Muscle of arm (tissue), 14 donors: ENCODE measurements at places on chromosomes 1 and 21.

GRCh38 chr1:3633344-3634058 lies 8.7 kb downstream of the TPRG1L start:
- no peak for DNase-seq

DNA sequence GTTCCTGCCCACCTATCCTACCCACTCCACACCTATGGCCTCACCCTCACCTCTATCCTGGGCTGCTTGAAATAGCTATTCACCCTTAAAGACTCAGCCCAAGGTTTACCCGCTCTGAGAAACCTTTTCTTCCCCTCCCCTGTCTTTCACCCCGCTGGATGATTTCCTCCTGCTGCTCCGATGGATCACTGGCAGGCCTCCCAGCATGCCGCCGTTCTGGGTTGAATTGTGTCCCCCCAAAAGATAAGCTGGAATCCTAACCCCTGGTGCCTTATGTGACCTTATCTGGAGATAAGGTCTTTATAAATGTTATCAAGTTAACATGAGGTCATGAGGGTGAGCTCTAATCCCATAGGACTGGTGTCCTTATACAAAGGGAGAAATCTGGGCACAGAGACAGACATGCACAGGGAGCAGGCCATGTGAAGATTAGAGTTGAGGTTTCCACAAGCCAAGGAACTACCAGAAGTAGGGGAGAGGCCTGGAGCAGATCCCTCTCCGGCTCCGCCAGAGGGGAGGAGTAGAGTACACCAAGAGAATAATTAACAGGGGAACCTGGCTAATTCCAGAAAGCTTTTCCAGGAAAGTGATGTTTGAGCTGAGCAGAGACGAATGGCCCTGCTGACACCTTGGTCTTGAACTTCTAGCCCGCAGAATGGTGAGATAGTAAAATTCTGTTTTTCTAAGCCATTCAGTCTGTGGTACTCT lies 110.0 kb upstream of the SERBP1 start:
- DNase-seq = no peak

DNA sequence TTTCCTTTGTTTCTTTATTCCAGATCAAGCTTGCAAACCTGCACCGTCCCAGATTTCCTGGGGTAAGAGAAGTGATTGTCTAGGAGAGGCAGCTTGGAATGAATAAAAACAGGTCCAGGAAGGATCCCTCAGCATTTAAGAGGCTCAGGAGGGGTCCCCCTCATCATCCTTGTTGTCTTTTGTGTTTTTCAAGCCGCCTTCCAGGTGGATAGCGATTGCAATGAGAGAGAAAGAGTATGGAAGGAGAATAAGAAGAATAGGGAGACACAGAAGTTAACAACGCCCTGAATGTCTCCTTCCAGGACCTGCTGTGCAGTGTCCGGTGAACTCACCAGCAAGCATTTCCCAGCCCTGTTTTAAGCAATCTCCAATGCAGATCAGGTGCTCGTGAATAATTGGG lies 8.5 kb downstream of the ERG start:
- DNase-seq = no peak

GRCh38 chr1:71641903-71642302 lies 561.1 kb upstream of the ZRANB2 start:
- DNase-seq = no peak

DNA sequence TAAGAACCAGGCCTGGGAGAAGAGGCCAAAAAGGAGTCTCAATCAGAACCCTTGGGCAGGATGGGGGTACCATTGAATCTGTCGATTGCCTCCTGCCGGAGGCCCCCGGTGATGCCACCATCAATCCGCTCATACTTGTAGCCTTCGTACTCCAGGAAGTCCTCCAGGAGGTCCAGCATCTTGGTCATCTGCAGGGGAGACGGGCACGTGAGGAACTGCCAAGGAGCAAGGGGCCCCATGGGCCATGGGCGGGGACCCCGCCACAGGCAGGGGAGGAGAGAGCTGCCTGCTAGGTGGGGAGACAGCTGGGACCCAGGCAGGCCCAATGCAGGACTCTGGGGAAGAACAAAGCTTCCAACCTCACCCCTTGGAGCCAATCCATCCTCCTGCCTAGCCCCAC lies 48.6 kb downstream of the CHD5 start:
- DNase-seq = no peak

GRCh38 chr1:230809256-230809990 lies 58.9 kb downstream of the C1orf198 start:
- DNase-seq = no peak

DNA sequence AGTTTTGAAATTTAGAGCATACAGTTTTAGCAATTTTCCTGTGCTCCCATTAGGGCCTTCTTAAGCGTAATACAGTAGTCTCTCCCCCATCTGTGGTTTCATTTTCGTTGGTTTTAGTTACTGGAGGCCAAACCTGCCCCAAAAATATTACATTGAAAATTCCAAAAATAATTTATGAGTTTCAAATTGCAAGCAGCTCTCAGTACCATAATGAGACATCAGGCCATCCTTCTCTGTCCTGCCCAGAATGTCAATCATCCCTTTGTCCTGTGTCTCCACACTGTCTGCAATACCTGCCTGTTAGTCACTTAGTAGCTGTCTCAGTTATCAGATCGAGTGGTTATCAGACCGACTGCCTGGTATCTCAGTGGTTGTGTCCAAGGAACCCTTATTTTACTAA lies 45.4 kb downstream of the ADSS2 start:
- no peak for DNase-seq

GRCh38 chr1:216890871-216891270 lies 167.6 kb upstream of the ESRRG start:
- DNase-seq = no peak

GRCh38 chr1:150161747-150162581 lies 12.2 kb downstream of the PLEKHO1 start:
- DNase-seq = no peak

GRCh38 chr1:81549588-81550127 lies 251.1 kb upstream of the ADGRL2 start:
- no peak for DNase-seq

- DNase-seq = no peak
Observed at GRCh38 chr1:77342745-77343144, 60.9 kb downstream of the AK5 start.

- DNase-seq = no peak
Observed at GRCh38 chr21:35138665-35139381, 89.7 kb upstream of the RUNX1 start.

- DNase-seq = no peak
Observed at GRCh38 chr1:68197891-68198290, 34.4 kb downstream of the WLS start.

- no peak for DNase-seq
Observed at GRCh38 chr1:55211863-55212262, 3.3 kb downstream of the USP24 start.

- no peak for DNase-seq
Observed at GRCh38 chr1:6354659-6355317, 38.8 kb downstream of the ACOT7 start.

GRCh38 chr1:167460836-167461235 lies 57.5 kb downstream of the CD247 start:
- no peak for DNase-seq

GRCh38 chr1:150553392-150554085 lies 4.3 kb downstream of the ADAMTSL4 start:
- no peak for DNase-seq

DNA sequence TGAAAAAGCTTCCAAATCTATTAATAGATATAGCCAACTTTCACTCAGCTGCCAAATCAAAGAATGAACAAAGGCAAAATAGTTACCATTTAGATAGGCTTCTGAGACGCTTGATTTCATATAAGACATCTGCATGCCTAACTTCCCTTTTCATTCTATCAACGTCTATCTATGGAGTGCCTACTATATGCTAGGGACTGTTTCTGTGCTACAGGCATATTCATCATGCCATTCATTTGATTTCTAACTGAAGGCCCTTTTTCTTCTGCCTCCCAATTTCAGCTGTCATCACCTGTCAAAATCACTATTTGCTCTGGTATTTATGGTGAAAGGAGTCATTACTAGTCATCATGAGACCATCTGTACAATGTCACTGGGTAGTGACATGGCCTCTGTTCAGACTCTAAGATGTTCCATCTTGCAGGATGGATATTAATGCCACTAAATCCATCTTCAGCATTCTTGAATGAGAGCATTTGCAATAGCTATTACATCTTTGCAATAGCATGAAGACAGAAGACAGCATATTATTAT lies 4.3 kb upstream of the KRTAP13-1 start:
- no peak for DNase-seq

DNA sequence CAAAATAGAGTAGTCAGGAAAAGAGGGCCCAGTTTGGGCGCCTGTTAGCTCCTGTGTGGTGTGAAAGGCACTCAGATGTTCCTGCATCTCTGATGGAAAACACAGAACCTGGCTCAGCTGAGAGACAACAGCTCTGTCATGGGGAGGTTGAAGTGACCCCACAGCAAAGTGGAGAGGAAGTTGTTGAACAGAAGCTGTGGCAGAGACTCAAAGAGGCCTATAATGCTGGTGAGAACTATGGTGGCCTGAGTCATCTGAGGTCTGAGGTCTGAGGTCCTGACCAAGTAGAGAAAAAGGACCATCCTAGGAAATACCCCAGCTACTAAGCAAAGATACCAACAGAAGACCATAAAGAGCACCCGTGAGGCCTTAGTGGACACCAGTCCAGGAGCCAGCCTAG lies 45.6 kb upstream of the JAK1 start:
- no peak for DNase-seq

GRCh38 chr1:183419399-183419798 lies 1.2 kb upstream of the NMNAT2 start:
- DNase-seq = no peak

GRCh38 chr1:59162665-59163064 lies 134.2 kb upstream of the FGGY start:
- no peak for DNase-seq

DNA sequence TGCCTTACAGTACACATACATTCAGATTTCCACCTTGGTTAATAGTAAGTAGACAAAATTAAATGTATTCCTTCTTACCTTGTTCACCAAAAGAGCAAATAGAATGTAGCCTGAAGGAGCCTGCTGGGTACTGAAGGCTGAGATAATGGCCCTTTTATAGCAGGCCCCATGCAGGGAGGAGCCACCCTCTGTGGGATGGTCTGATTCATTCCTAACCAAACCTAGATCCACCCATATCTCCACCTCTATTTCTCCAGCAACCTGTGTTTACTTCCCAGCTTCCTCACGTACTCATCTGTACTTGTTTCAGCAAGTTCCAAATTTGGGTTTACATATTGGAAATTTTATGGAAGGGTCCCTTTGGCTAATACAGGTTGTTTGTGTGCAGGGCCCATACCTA lies at the start of gene FLG:
TSS of gene FLG (minus strand) at position 129 of the 400 bp plus-strand sequence. CDS start 9,783 bp downstream, outside the sequence.
- no peak for DNase-seq

- peak; percentile 88 for DNase-seq
Observed at GRCh38 chr1:40315239-40315794, 1.8 kb downstream of the COL9A2 start.

- no peak for DNase-seq
Observed at GRCh38 chr1:30899577-30900389, 8.8 kb downstream of the SDC3 start.

DNA sequence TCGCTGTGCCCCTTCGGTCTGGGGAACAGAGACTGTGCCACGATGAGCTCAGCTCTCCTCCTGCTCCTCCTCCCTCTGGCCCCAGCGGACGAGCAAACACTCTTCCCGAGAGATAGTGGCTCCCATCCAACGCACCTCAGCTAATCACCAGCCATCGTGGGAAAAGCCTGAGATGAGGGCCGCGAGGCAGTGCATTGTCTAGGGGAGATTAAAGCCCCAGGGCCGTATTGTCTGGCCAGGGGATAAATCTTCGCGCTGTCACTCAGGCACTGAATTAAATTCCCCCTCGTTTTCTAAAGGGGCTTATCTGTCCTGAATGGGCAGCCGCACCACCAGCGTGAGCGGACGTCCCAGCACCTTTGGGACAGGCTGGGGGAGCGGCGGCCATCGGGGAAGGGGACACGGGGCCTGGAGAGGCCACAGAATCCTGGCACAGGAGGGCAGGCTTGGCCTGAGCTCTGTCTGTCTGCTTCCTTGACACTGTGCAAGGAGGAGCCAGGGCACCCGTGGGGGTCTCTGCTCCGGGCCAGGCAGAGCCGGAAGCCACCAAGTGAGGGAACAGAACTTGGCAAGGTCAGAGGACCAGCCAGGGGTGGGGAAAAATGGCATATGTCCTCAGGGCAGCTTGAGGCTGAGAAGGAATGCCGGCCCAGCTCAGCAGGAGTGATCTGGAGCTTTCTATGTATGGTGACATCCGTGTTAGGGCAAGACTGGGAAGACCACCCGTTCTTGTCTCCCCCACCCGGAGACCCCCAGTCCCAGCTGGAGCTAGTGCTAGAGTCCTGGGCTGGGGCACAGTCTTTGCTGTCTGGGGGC lies 32.3 kb downstream of the PRDM16 start:
- DNase-seq = no peak

- peak; percentile 77 for DNase-seq
Observed at GRCh38 chr1:227946624-227947385, 927 bp downstream of the WNT9A start.

GRCh38 chr1:9676815-9677393 lies 25.4 kb downstream of the PIK3CD start:
- DNase-seq = no peak

- DNase-seq = no peak
Observed at GRCh38 chr1:64942118-64942517, 24.2 kb downstream of the JAK1 start.

- no peak for DNase-seq
Observed at GRCh38 chr1:244445320-244446181, 6.2 kb downstream of the ADSS2 start.

GRCh38 chr21:45131537-45131999 lies 57.2 kb downstream of the ADARB1 start:
- no peak for DNase-seq

GRCh38 chr21:32381571-32381970 lies 11.2 kb downstream of the URB1 start:
- no peak for DNase-seq

DNA sequence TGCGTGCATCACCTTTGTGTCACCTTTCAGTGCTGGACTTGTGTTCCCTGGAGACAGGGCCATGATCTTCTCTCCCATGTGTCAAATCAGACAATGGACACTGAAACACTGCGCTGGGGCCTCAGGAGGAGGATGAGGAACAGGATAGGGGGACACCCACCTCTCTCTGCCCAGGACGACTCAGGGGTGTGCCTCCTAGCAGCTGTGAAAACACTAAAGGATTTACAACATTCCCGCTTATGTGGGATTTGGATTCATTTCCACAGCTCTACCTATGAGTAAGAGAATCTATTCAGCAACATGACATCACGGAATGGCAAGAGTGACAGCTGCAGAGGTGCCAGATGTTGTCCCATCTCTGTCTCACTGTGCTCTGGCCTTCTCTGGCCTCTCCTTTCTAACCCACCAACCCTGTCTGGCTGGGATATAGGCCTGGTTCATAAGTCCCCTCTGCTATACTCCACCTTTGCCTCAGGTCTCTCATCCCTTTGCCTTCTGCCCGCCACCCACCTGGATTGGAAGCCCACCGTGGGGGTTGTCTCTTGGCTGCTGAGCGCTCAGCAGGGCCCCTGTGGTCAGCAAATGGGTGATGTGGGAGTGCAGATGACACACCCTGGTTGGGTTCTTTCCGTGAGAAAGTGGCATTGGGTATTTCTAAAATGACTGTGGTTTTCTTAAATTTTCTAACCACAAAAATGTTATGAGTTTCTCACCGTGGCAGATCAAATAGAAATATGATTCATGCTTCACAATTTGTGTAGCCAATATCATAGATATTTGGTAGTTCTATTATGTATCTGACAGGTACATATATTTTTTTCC lies 47.1 kb upstream of the TLR5 start:
- no peak for DNase-seq
